ENCODE measurements at places on chromosomes 7 and 10. TPM values are rescaled to one million over a fixed set of nuclear protein-coding genes. Genes with fewer than 3 reads are reported as not detected.

DNA sequence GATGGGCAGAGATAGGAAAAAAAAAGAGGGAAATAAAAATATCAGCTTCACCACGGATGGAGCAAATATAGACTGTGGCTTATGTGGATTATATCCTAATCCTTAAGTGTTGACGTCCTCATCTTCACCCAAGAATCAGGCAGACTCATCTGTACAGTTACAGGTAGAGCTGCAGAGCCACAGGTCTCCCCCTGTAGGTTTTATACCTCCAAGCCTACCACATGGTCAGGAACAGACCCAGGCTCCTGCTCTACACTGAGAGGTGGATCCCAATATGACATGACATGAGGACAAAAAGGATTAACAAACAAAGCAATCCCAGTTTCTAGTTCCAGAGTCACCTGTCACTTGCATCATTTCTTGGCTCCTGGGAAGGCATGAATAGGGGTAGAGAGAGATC lies 400.8 kb downstream of the SEMA3D start:
- DNase-seq, result no peak

GRCh38 chr10:44862924-44863323 lies 48.2 kb upstream of the TMEM72 start:
- DNase-seq, result no peak

GRCh38 chr7:89283302-89283701 lies 487.8 kb upstream of the TEX47 start:
- no peak for DNase-seq

DNA sequence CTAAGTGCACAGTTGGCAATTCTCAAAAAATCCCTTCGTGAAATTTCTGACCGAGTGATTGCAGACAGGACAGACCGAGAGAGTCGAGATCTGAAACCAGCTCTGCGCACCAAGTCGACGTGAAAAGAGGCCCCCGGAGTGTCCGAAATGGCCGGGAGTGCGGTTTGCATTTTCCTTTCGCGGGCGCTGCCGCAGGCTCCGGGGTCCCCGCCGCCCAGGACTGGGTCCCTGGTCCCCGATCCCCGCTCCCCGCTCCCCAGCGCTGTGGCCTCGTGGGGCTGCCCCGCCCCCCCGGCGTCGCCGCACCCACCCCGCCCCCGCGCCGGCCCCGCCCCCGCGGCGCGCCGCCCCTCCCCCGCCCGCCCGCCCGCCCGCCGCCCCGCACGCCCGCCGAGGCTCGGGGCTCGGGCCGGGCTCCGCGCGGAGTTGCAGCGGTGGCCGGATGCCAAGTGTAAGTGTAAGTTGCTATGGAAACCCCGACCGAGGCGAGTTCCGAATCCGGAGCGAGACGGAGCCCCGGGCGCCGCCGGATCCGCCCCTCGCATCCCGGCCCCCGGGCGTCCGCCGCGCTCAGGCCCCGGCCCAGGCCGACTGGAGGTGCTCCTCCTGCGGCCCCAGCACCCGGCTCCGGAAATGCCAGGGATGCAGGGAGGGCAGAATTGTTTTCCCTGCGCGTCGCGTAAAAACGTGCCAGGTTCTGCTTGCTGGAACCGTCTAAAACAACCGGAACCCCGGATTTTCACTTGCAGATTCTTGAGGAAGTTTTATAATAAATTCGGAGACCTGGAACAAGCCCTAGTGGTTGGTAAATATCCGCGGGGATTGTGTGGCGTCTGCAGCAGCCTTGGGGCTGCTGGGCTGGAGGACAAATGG lies 4.6 kb downstream of the BMI1 start:
- DNase-seq, result peak; percentile 73

GRCh38 chr10:62794306-62794705 lies 10.2 kb upstream of the ADO start:
- peak; percentile 87 for DNase-seq

- DNase-seq, result no peak
Measured at GRCh38 chr7:378551-379455, 88.8 kb downstream of the FOXL3 start.

DNA sequence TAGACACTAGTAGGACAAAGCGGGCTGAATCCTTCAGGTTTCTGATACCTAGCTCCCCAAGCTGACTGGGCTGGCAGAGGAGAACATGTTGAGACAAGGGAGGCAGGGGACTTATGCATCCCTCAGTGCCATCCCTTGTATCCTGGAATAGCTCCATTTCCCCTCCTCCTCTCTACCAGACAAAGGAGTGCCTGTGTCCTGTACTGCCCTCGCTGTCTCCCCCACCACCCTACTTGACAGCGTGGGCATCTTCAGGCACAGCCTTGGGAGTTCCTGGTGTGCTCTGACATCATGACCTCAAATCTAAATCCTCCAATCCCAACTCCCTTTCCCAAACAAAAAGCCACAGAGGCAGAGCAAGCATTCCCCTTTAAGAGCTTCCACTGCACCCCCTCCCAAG lies 9.0 kb downstream of the SFXN3 start:
- no peak for DNase-seq

GRCh38 chr7:37657816-37658215 lies 25.8 kb upstream of the GPR141 start:
- no peak for DNase-seq

GRCh38 chr10:132479024-132479602 lies 58.5 kb upstream of the INPP5A start:
- no peak for DNase-seq

Gene AKR1E2
- total RNA-seq, result 0.37 TPM

Gene ASZ1
- not detected for total RNA-seq

Gene RSBN1L
- 11.2 TPM for total RNA-seq

Gene AKR1C4
- not detected for total RNA-seq

Gene AKR1C3
- total RNA-seq, result 11.3 TPM

Gene PODXL
- 1.2 TPM for total RNA-seq

Gene ITIH2
- not detected for total RNA-seq

Gene TSPAN12
- not detected for total RNA-seq

All from MG63 (cell line).